ENCODE measurements at places on chromosomes 16 and 17.

DNA sequence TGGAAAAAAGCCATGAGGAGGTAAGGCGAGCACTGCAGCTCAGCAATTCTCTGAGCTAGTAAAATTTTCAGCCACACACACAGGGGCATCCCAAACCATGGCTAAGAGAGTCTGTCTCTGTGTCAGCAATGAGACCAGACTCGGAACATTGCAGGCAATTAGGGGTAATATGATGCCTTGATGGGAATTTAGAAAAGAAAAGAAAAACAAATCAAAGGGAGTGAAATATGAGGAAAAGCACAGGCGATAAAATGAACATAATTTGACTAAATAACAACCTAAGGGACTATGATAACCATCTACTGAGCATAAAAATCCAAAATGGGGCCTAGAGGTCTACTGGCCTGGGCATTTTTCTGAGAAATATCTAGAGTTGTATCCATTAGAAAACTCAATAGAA, 546.0 kb upstream of the PSMD7 start:
- no peak overlapping the region for H3K4me3 ChIP-seq
- no peak for DNase-seq
- no peaks in the 10 kb centered on the region for H3K36me3 ChIP-seq
- H3K27ac ChIP-seq = no peak overlapping the region
- no peaks in the 10 kb centered on the region for H3K27me3 ChIP-seq

DNA sequence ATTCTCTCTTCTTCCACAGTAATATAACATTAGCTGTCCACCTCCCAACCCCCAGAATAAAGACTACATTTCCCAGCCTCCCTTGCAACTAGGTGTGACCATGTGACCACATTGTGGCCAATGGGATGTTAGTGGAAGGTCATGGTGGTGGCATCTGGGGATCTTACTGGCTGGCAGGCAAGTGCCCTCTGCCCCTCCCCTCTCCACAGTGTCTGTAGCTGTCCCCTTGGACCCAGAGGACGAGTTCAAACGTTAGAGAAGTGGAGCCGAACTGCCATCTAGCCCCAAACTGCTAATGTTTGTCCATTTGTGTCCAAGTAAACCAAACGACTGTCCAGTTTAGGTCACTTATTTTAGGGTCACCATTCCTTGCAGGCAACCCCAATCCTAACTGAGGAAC, 26.6 kb upstream of the KCNG4 start:
- H3K27ac ChIP-seq = no peak overlapping the region
- DNase-seq = peak; percentile 70
- no peaks in the 10 kb centered on the region for H3K27me3 ChIP-seq
- peaks cover 2% of the 10 kb centered on the region for H3K4me1 ChIP-seq

DNA sequence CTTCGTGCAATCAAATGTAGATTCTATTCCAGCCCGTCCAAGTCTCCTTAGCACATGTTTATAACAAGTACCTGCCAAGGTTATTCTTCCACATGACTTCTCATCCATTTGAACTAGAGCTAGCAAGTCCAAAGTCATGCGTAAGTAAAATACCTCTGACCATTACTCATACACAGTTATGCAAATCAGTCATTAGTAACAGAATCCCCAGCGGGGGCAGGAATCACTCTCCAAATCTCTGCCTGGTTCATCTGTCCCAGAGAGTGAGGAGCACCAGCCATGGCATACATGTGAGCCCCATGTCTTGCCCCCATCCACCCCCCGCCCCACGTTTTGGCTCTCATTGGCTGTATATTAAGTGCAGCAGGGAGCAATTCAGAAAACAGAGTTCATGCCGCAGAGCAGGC, 27.7 kb downstream of the SRL start:
- no peak overlapping the region for H3K27ac ChIP-seq
- peaks cover 8% of the 10 kb centered on the region for H3K4me1 ChIP-seq
- H3K4me3 ChIP-seq = no peak overlapping the region
- H3K27me3 ChIP-seq = no peaks in the 10 kb centered on the region
- no peaks in the 10 kb centered on the region for H3K36me3 ChIP-seq

- H3K27ac ChIP-seq = no peak overlapping the region
- no peak for DNase-seq
- H3K4me3 ChIP-seq = no peak overlapping the region
- H3K4me1 ChIP-seq = peaks cover 23% of the 10 kb centered on the region
Observed at GRCh38 chr17:39641883-39642282, 4.9 kb downstream of the STARD3 start.

GRCh38 chr16:72415379-72415778, 243.4 kb upstream of the PMFBP1 start:
- DNase-seq = no peak
- H3K4me1 ChIP-seq = no peaks in the 10 kb centered on the region
- H3K27ac ChIP-seq = no peak overlapping the region
- no peaks in the 10 kb centered on the region for H3K36me3 ChIP-seq
- H3K27me3 ChIP-seq = no peaks in the 10 kb centered on the region

DNA sequence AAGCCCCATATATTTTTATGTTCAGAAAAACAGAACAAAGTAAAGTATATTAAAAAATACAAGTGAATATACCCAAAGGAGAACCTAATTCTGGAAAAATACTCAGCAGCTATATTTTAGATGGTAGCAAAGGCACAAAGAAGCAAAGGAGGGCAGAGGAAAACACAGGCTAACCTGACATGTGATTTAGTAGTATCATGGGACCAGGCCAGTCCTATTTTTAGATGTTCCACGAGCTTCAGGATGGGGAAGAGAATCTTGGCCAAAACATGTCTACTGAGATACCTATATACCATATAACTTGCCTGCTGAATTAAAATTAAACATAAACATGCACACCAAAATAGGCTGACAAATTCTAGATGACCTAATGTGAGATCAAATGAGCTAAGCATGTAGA, 32.9 kb downstream of the SMYD4 start:
- no peaks in the 10 kb centered on the region for H3K27me3 ChIP-seq
- DNase-seq = no peak
- no peak overlapping the region for H3K27ac ChIP-seq
- H3K4me1 ChIP-seq = no peaks in the 10 kb centered on the region

GRCh38 chr16:54287131-54288029, 793 bp upstream of the IRX3 start:
- peaks cover 81% of the 10 kb centered on the region for H3K27me3 ChIP-seq
- no peaks in the 10 kb centered on the region for H3K36me3 ChIP-seq
- peak overlapping the region; percentile 76 for H3K27ac ChIP-seq
- H3K4me1 ChIP-seq = peaks cover 29% of the 10 kb centered on the region
- peak overlapping the region; percentile 79 for H3K4me3 ChIP-seq

DNA sequence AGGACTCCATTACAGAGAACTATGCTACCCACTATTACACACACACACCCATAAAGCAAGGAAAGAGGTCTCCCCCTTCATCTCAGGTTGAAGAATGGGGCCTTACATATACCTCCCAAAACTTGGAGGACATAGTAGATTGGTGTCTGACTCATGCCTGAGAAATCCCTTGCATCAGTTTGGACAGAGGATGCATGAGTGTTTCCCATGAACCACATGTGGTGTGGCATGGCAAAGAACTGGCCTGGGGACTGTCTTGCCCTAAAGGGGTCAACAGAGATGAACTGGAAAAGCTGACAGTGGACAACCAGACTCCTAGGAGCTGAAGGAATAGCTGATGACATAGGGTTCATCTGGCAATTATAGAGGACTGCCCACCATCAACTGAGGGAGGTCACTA, 54.0 kb downstream of the DYNLRB2 start:
- no peak overlapping the region for H3K27ac ChIP-seq
- H3K4me1 ChIP-seq = no peaks in the 10 kb centered on the region
- H3K4me3 ChIP-seq = no peak overlapping the region
- DNase-seq = no peak
- no peaks in the 10 kb centered on the region for H3K27me3 ChIP-seq
- H3K36me3 ChIP-seq = no peaks in the 10 kb centered on the region

GRCh38 chr16:12460064-12460392, 343.7 kb downstream of the CPPED1 start:
- H3K4me3 ChIP-seq = no peak overlapping the region
- DNase-seq = no peak
- H3K4me1 ChIP-seq = no peaks in the 10 kb centered on the region
- no peak overlapping the region for H3K27ac ChIP-seq
- no peaks in the 10 kb centered on the region for H3K27me3 ChIP-seq

DNA sequence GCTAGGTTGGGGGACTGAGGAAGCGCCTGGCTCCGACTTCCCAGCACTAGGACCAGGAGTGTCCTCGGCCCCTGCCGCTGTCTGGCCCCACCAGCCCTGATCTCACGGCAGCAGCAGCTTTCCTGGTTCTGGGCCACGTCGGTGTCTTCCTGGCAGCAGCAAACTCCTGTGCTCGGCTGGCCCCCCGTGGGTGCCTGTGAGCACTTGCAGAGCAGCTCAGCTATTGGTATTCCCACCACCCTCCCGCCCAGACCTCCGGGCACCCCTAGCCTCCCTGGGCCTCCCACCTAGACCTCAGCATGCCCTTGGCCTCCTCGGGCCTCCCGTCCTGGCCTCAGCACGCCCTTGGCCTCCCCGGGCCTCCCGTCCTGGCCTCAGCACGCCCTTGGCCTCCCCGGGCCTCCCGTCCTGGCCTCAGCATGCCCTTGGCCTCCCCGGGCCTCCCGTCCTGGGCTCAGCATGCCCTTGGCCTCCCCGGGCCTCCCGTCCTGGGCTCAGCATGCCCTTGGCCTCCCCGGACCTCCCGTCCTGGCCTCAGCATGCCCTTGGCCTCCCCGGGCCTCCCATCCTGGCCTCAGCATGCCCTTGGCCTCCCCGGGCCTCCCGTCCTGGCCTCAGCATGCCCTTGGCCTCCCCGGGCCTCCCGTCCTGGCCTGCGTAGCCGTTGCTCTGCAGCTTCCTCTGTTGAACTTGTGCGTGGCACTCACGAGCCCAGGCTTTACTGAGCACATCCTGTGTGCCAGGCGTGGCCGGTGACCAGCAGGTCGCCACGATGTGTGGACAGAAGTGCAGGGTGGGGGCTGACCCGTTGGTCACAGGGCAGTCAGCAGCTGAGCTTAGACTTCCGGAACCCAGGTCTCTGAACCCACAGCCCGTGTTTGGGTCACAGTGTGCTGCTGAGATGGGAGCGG, 51.8 kb upstream of the ACSF3 start:
- no peak overlapping the region for H3K27ac ChIP-seq
- H3K4me1 ChIP-seq = no peaks in the 10 kb centered on the region
- H3K36me3 ChIP-seq = no peaks in the 10 kb centered on the region
- no peaks in the 10 kb centered on the region for H3K27me3 ChIP-seq
- no peak for DNase-seq

GRCh38 chr17:50920041-50920410, 53.9 kb upstream of the TOB1 start:
- H3K4me3 ChIP-seq = no peak overlapping the region
- peak overlapping the region; percentile 21 for H3K27ac ChIP-seq
- H3K27me3 ChIP-seq = no peaks in the 10 kb centered on the region
- H3K4me1 ChIP-seq = peaks cover 48% of the 10 kb centered on the region

GRCh38 chr16:88686062-88686438, 257 bp downstream of the SNAI3 start:
- peak overlapping the region; percentile 34 for H3K4me3 ChIP-seq
- peaks cover 8% of the 10 kb centered on the region for H3K27me3 ChIP-seq
- peaks cover 21% of the 10 kb centered on the region for H3K4me1 ChIP-seq
- H3K27ac ChIP-seq = no peak overlapping the region
- DNase-seq = no peak

DNA sequence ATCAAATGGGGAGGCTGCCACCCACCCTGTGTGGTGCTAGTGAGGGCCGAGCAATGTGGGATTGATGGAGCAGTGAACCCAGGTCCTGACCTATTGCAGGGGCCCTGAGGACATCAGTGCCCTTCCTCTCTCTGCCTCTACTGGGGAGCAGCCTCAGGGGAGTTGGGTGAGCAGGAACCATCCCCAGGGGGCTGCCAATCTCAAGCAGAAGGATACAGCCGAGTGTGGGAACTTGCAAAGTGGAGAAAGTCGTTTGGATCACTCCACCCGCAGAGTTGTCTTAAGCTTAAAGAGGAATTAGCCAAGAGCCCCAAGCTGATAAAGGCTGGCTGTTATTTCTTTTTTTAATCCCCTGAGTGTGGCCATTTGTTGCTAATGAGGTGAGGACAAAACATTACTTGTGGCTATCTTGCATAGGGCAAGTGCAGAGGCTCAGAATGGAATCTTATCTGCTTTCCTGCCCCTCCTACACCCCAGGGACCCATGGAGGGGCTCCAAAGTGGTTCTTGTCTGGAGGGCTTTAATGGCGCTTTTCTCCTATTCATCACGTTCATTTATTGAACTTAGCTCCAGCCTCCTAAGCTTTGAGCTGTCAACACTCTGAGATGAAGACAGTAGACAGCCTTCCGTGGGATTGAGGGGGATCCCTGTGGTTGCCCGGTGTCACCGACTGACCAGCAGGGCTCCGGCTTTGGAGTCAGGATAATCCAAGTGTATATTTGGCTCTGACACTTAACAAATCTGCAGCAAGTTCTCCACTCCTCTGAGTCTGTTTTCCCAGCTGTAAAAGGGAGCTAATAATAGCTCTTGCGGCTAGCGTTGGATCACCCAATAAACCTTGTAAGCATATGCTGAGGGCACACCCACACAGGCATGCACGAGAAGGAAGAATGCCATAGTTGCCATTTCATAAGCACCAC, 45.1 kb downstream of the MYH11 start:
- H3K36me3 ChIP-seq = no peaks in the 10 kb centered on the region
- no peaks in the 10 kb centered on the region for H3K4me1 ChIP-seq
- H3K27ac ChIP-seq = peak overlapping the region; percentile 17
- DNase-seq = peak; percentile 39

GRCh38 chr16:63653044-63653839, 1468.6 kb downstream of the CDH11 start:
- DNase-seq = no peak
- H3K4me3 ChIP-seq = no peak overlapping the region
- no peak overlapping the region for H3K27ac ChIP-seq
- H3K36me3 ChIP-seq = no peaks in the 10 kb centered on the region
- H3K4me1 ChIP-seq = peaks cover 3% of the 10 kb centered on the region

- no peak overlapping the region for H3K27ac ChIP-seq
- H3K4me3 ChIP-seq = peak overlapping the region; percentile 67
- no peaks in the 10 kb centered on the region for H3K27me3 ChIP-seq
- H3K4me1 ChIP-seq = peaks cover 31% of the 10 kb centered on the region
- DNase-seq = peak; percentile 29
Observed at GRCh38 chr17:7886227-7887037, 2.2 kb upstream of the CHD3 start.

DNA sequence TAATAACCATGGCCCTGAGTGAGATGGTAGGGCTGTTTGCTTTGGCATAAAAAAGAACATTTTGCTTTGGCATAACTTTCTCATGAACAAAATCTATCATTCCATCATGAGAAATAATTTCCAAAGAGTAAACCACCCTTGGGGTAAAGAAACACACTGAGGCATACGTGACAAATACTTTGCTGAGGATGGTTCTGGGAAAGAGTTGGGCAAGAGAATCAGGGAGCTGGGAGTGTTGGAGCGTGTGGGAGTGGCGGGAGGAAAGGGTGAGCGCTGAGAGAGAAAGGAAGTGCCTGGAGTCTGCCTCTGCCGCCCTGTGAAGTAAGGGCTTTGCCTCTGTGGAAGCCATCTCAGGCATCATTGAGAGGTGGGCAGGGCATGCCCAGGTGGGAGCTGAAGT, 60.2 kb upstream of the ARHGAP44 start:
- H3K27me3 ChIP-seq = no peaks in the 10 kb centered on the region
- no peak overlapping the region for H3K4me3 ChIP-seq
- no peak overlapping the region for H3K27ac ChIP-seq
- no peak for DNase-seq

GRCh38 chr16:68737730-68738629, 888 bp downstream of the CDH1 start:
- DNase-seq = no peak
- no peak overlapping the region for H3K27ac ChIP-seq
- no peak overlapping the region for H3K4me3 ChIP-seq
- H3K36me3 ChIP-seq = no peaks in the 10 kb centered on the region
- peaks cover 24% of the 10 kb centered on the region for H3K27me3 ChIP-seq

GRCh38 chr17:42845918-42846593, 1.7 kb downstream of the AOC2 start:
- no peak overlapping the region for H3K4me3 ChIP-seq
- no peaks in the 10 kb centered on the region for H3K4me1 ChIP-seq
- H3K36me3 ChIP-seq = peaks cover 31% of the 10 kb centered on the region
- DNase-seq = no peak
